ENCODE measurements at places on chromosomes 6 and 20. TPM values are rescaled to one million over a fixed set of nuclear protein-coding genes. Genes with fewer than 3 reads are reported as not detected.

JAG1 gene
- 53.2 TPM for total RNA-seq

BCL2L1 gene
- 74.6 TPM for total RNA-seq

CLPSL1 gene
- not detected for total RNA-seq

PCNA gene
- 113 TPM for total RNA-seq

FAM217A gene
- not detected for total RNA-seq

MYH7B gene
- total RNA-seq: 30.2 TPM

NFATC2 gene
- 9.2 TPM for total RNA-seq

RSPO4 gene
- 8.1 TPM for total RNA-seq

MEI4 gene
- total RNA-seq: 0.36 TPM

APOBEC2 gene
- total RNA-seq: 135 TPM

ENTPD6 gene
- total RNA-seq: 107 TPM

TFAP2C gene
- total RNA-seq: 0.46 TPM

C6orf52 gene
- total RNA-seq: 10.9 TPM

MUCL3 gene
- not detected for total RNA-seq

TP53TG5 gene
- total RNA-seq: 0.32 TPM
